Right atrium auricular region (tissue), 2 donors: ENCODE measurements at places on chromosomes 16 and 17. TPM values are rescaled to one million over a fixed set of nuclear protein-coding genes. Genes with fewer than 3 reads are reported as not detected.

Gene JPH3
- 0.11 TPM for total RNA-seq

- DNase-seq = no peak
Measured at GRCh38 chr17:41559548-41559947, 12.3 kb downstream of the KRT9 start.

DNA sequence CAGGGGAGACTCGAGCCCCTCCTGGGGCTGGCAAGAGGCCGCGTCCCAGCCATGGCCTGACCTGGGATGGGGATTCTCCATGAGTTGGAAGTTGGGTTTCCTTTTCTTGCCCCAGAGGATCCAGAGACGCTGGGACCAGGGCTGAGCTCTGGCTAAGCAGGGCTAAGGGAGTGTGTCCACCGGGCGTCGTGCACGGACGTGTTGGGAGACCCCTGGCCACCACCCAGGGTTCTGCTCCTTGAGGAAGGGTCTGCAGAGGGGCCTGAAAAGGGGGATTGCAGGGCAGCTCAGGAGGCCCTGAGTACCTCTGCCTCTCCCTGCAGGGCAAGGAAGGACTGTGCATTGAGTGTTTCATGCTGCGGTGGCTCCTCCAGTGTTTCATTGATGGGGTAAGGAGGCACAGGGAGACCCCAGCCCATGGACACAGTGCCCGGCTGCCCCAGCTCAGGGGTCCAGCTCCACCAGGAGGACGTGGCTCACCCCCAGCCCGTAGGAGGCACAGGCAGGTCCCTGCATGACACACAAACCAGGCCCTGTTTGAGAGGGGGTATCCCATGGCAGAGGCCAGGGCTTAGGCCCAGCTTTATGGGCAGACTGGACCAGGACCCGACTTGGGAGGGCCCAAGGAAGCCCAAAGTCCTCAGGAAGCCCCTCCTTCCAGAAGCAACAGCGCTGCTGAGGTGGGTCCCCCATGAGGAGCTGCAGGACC is 47.5 kb downstream of the USP22 start:
- DNase-seq = no peak

Gene PKD1
- 276 TPM for total RNA-seq

DNA sequence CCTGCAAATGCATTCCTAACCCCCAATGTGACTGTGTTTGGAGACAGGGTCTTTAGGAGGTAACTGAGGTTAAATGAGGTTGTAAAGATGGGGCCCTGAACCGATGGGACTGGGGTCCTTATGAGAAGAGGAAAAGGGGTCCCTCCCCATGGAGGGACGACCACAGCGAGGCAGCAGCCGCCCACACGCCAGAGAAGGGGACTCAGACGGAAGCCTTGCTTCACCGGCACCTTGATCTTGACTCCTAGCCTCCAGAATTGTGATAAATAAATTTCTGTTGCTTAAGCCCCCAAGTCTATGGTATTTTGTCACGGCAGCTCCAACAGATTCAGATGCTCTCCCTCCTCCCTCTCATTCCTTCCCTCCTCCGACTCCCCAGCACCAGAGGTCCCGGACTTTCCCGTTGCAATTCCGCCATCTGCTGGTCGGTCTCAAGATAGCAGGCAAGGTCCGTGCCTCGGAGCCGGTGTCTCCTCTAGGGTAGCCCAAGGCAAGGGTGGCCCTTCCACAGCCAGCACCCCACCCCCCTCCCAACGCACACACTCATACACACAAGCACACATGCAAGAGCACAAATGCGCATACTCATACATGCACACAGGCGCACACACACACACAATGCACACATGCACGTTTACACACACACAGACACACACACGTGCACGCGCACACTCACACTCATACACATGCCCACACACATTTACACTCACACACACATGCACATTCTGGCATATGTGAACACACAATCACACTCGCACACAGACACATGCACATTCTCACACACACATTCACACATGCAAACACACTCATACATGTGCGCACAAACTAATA is 23.1 kb upstream of the C16orf78 start:
- peak; percentile 73 for DNase-seq

Gene TMC7
- 0.63 TPM for total RNA-seq
